ENCODE measurements at places on chromosomes 6 and 20.

GRCh38 chr6:128343706-128344105 lies 176.7 kb downstream of the PTPRK start:
- no peak for DNase-seq

DNA sequence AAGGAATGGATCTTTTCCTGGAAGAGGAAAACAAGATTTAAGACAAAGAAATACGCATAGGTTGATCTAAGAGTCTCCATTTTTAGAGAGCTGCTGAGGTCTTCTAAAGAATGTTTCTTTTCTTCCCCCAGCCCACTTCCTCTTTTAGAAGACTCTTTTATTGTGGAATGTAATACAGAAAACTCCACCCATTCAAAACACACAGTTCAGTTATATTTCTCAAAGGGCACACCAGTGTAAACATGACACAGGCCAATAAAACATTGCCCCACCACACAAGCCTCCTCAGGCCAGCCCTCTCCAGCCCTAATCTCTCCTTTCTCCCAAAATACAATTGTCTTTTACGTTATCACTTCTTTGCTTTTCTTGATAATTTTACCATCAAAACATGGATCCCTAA lies 42.8 kb downstream of the SLC35B3 start:
- DNase-seq: no peak

DNA sequence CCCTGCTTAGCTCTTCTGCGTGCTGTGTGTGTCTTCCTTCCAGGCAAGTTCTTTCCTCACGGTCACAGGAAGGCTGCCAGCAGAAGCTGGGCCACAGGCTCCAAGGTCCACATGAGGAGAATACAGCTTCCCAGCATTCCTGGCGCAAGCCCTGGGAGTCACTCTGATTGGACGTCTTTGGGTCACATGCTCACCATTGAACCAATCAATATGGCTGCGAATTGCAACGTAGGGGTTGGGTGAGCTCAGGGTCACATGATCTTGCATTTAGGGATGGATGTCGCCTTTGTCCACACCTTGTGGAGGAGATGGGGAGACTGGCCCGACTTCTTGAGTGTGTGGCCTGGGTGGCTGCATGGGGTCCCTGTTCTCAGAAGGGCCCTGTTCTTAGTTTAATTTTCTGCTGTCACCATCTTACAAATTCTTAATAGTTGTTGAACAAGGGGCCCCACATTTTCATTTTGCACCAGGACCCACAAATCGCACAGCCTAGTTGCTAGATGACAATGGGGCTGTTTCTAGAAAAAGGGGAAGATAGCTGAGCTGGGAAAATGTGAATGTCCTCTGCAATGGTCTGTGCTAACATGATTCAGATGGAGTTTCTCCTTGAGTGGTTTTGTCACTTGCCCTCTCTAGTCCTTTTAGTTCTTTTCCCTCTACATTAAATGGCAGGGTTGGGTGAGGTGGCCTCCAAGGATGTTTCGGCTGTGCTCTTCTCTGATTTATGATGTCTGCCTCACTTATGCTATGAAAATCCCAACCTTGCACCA lies 149.6 kb downstream of the CDH26 start:
- no peak for DNase-seq

DNA sequence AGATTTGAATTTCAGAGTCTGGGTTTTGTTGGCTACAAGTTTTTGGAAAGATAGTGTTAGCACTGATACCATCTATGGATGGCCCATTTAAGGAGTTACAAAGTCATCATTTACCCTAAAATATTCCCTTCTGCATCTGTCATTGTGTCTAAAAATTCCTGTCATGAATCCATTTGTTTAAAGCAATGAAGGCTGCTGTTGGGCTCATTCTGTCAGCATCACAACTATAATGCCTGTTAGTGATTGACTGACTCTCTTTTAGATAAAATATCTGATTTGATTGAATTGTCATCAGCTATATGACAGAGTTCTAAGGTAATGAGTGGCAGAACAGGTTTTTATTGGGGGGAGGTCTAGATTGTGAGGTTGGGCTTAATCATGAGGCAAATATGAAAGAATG lies 167.6 kb upstream of the IMPG1 start:
- no peak for DNase-seq

GRCh38 chr6:158028421-158028820 lies 46.8 kb downstream of the SYNJ2 start:
- DNase-seq: no peak

DNA sequence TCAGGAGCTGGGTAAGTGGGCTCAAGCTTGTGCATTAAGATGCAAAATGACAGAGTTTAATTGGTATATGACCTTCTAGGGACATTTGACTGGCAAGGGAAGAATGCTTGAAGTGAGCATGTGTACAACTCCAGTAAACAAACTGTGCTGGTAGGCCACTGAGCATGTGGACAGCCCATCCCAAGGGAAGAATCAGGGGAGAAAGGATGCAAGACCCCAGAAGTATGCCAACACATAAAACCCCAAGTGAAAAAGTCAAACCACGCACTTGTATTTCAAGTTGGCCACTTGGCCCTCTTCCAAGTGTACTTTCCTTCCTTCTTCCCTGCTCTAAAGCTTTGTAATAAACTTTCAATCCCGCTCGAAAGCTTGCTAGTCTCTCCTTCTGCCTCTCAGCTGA lies 10.4 kb upstream of the THBD start:
- no peak for DNase-seq

GRCh38 chr6:164210323-164210722 lies 795.8 kb downstream of the QKI start:
- no peak for DNase-seq

GRCh38 chr6:158255989-158256601 lies 56.2 kb upstream of the TULP4 start:
- DNase-seq: peak; percentile 39

GRCh38 chr6:154438882-154439415 lies 71.5 kb downstream of the CNKSR3 start:
- no peak for DNase-seq

DNA sequence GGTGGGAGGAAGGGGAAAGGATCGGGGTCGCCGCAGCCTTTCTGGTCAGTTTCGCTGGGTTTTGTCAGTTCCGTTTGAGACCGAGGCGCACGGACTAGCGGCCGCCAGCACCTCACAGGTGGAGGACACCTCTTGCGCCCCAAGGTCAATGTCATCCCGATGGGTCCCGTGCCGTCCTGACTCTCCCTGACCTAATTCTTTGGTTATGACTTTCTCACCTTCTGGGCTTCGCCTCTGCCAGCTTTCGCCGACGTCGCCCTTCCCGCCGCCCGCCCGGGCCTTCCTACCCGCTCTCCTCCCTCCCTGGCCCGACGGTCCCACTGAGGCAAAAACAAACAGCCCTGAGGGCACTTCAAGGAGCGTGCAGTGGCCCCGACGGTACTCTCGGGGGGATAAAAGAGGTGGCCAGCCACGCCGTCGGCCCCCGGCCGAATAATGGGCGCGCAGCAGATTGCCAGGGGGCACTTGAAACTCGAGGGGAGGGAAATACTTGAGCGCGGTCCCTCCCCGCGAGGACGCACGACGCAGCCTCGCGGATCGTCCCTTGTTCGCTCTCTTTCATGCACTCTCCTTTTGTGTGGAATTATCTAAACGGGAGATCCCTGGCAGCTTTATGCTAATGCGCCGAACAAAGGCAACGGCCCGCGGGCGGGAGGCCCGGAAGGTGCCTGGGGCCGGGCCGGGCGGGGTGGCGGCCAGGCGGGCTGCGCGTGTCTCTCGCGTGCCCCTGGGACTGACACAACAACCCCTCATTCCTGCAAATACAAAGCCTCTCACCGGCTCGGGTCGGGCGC lies 3.9 kb upstream of the INSM1 start:
- no peak for DNase-seq

DNA sequence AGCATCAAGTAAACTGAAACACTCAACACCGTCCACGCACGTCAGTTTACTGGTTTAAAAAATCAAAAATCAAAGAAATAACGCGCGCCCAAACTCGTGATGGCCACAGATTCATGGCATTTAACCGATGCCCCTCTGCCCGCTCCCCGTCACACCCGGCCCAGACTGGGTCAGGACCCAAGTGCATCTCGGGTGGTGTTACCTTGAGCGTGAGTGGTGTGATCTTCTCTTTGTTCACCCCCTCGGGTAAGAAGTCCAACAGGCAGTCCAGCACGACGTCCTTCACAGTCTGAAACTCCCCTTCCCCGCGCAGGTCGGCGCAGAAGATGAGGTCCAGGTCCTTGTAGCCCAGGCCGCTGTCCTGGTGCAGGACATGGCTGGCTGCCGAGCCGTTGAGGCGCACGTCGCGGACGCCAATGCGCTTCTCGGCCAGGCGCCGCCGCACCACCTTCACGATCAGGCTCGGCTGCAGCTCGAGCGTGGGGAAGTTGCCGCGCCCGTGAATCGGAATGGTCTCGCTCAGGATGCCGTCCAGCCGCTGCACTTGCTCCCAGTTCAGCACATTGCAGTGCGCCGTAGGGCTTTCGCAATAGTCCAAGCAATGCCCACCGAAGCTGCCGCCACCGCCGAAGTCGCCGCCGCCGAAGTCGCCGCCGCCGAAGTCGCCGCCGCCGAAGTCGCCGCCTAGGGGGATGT lies 945 bp downstream of the TENT5A start:
- peak; percentile 20 for DNase-seq

- DNase-seq: no peak
Observed at GRCh38 chr6:124872361-124873065, 89.7 kb upstream of the RNF217 start.

DNA sequence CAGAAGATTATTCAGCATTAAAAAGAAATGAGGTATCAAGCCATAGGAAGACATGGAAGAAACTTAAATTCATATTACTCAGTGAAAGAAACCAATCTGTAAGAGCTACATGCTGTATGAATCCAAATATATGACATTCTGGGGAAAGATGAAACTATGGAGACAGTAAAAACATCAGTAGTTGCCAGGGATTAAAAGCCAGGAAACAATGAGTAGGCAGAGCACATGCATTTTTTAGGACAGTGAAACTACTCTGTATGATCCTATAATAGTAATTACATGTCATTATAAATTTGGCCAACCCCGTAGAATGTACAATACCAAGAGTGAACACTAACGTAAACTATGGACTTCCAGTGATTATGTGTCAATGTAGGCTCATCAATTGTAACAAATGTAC lies 92.8 kb upstream of the RNF217 start:
- DNase-seq: no peak

GRCh38 chr20:49989234-49990065 lies 6.7 kb downstream of the SNAI1 start:
- no peak for DNase-seq

- DNase-seq: no peak
Observed at GRCh38 chr6:68876792-68877493, 241.9 kb downstream of the ADGRB3 start.

- DNase-seq: peak; percentile 18
Observed at GRCh38 chr6:17987697-17988421, 424 bp upstream of the KIF13A start.

- no peak for DNase-seq
Observed at GRCh38 chr20:47801759-47802158, 16.5 kb upstream of the SULF2 start.

- peak; percentile 6 for DNase-seq
Observed at GRCh38 chr20:62367136-62367632, at the start of gene LAMA5. Gene LAMA5, minus strand, starts transcription at chr20:62367312. Its CDS starts 67 bp downstream, at chr20:62367245.

DNA sequence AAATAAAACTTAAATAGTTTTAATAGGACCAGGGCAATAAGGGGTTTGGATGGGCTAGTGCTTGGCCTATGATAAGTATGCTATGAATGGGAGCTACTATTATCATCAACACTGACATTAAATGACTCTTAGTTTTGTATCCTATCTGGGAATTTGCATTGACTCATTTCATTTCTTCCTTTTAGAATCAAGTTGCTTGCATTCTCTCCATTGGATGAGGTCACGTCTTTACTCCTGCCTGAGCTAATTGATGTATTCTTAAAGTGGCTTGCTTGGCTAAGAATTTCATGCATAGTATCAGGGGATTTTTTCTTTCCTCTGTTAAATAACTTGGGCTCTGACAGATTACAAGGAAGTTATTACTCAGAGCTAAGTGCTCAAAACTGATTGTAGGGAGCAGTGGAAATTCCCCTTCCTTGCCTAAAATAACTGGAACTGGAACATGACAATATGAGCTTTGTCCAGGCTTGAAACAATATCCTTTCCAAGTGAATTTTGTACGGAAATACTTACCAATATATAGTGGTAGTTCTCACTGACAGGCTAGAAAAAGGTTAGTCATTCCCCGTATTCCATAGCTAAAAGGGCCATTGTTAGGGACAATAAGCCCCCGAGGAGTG lies 169.9 kb downstream of the BCAS1 start:
- DNase-seq: no peak

- no peak for DNase-seq
Observed at GRCh38 chr20:62345681-62346370, 21.3 kb downstream of the LAMA5 start.

- DNase-seq: no peak
Observed at GRCh38 chr6:160960839-160961238, 30.7 kb upstream of the MAP3K4 start.

GRCh38 chr6:85135376-85136094 lies 314.3 kb upstream of the NT5E start:
- DNase-seq: no peak

DNA sequence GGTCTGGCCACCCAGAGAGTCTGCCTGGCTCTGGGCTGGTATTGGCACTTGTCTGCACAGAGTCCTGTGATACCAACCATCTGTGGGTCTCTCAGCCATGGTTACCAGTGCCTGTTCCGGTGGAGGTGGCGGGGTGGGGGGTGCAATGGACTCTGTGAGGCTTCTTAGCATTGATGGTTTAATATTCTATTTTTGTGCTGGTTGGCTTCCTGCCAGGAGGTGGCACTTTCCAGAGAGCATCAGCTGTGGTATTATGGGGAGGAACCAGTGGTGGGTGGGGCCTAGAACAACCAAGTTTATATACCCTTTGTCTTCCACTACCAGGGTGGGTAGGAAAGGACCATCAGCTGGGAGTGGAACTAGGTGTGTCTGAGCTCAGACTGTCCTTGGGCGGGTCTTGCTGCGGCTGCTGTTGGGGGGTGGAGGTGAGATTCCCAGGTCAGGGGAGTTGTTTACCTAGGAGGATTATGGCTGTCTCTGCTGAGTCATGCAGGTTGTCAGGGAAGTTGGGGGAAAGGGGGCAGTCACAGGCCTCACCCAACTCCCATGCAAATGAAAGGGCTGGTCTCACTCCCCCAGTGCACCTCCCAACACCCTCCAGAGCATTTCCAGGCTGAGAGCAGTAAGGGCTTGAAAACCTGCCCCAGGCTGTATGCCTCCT lies 117.5 kb downstream of the FLRT3 start:
- DNase-seq: no peak

DNA sequence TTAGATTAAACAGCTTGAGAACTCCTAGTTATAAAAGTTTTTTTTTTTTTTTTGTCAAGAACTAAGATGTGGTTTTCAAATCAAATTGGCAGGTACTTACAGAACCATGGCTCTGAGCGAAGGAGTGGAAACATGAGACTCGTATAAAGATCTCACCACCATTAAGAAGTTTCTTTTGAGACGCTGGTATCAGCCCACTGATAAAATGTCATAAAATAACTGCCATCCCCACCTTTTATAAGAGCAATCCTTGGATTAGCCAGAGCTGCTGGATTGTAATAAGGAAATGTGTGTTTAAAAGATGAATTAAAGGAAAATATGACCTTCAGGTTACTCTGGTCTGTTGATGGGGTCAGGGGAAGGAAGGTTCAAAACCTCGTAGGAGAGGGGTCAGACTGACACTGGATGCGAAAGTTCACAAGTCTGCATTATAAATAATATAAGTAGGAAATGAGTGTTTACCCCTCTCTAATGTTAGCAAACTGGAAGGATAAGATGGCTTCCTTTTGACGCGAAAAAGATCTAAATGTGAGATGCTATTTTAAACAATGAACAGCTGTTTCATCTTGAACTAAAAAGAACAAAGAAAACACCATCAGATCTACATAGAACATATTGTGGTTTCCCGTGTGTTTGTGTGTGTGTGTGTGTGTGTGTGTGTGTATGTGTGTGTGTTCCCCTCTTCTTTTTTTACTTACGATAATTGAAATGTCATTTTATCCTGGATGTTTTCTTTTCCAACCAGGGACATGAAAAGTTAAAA lies 386.8 kb upstream of the JAG1 start:
- DNase-seq: no peak
